ENCODE measurements at places on chromosomes 1 and 21.

- peak; percentile 54 for DNase-seq
Measured at GRCh38 chr1:110084227-110085078, 14.0 kb upstream of the ALX3 start.

GRCh38 chr1:246775531-246776385 is 51.5 kb downstream of the SCCPDH start:
- no peak for DNase-seq

GRCh38 chr1:39787468-39787867 is 1.2 kb downstream of the BMP8B start:
- no peak for DNase-seq

- DNase-seq = peak; percentile 16
Measured at GRCh38 chr1:199678771-199679170, 348.7 kb upstream of the NR5A2 start.

- no peak for DNase-seq
Measured at GRCh38 chr1:61221642-61222041, 139.3 kb downstream of the NFIA start.

GRCh38 chr1:55789466-55789865 is 574.3 kb upstream of the USP24 start:
- peak; percentile 85 for DNase-seq

DNA sequence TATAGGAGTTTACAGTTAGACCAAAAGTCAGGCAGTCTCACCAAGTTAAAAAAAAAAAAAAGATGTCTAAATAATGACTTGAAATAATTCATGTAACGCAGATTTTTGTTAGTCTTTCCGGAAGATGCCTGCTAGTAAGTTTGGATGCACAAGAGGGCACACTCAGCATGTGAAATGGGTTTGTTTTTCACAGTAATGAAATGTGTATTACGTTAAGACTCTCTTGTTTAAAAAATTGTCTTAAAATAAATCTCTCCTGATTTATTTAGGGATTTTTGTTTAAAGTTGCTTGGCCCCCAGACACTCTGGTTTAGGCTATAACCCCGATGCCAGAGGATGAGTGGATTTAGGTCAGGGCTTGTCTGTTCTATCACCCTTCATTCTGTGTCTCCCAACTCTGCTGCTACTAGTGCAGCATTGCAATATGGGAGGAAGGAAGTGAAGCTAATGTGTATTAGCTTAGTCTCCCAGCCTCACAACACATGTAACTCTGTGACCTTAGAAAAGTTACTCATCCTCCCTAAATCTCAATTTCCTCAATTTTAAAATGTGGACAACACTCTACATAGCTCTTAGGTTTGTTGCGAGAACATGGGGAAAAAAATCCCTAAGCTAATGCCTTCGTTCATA is 25.7 kb downstream of the CTH start:
- DNase-seq = no peak

DNA sequence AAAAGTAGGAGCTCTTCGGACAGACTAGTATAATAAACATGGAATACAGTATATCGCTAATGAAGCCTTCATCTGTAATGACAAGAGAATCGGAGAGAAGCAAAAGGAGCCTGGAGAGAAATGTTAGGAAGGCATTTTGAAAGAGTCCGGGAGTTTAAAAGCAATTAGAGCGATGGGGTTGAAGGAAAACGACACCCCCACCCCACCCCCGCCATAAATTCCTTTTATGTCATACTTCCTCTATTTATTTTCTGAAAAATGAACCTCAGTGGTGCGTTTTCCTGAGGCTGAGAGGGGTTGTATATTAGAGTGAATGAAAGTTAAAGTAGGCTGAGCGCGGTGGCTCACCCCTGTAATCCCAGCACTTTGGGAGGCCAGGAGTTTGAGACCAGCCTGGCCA is 635 bp upstream of the APH1A start:
- no peak for DNase-seq

- peak; percentile 38 for DNase-seq
Measured at GRCh38 chr1:22930240-22930912, 42.3 kb downstream of the LACTBL1 start.

DNA sequence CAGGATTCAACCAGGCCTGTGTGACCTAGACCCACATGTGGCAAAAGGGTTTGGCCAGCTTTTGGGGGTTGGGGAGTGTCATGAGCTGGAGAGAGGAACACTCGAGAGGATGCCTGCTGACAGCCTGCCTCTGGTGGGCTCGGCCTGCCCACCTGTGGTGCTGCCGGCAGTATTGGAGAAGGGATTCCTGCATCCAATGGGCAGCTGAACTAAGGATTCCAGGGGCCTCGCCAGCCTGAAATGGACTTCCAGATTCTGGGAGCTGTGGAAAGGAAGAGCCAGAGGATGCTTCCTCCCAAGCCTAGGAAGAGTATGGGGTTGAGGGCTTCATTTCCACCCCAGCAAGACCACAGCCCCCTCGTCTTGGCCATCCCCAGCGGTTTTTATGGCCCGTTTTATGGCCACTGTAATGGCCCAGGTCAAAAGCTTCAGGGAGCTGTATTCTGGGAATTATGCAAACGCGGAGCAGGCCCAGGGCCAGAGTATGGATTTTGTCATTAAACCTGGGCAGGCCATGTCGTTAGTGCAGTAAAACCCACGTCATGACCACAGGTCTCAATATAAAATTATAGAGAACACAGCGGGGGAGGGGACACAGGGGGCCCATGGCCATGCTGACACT is 63.6 kb downstream of the TMEM53 start:
- no peak for DNase-seq

GRCh38 chr1:59928996-59929395 is 2.4 kb upstream of the CYP2J2 start:
- no peak for DNase-seq

DNA sequence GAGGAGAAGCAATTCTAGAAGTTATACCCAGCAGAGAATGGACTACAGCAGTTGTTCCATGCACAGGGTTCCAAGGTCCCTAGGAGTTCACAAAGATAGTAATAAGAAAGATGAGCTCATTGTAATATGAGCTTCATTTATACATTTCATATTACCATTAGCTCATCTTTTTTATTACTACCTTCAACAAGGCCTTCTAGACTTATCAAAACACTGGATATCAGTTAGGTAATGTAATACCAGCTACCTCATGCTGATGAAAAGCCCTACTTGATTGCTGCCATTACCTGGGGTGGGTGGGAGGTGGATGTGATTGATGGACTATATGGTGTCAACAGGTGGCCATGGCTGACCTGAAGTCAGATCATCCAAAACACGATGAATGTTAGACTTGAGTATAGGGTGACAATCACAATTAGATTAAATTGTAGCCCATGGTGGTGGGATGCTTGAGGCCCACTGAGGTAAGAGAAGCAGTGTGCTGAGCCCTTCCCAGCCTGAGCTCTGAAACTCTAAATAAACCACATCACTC is 34.1 kb downstream of the SPATA46 start:
- no peak for DNase-seq

GRCh38 chr1:220294846-220295301 is 22.6 kb upstream of the RAB3GAP2 start:
- peak; percentile 48 for DNase-seq

GRCh38 chr1:3851292-3851691 is 5.7 kb downstream of the CEP104 start:
- no peak for DNase-seq

DNA sequence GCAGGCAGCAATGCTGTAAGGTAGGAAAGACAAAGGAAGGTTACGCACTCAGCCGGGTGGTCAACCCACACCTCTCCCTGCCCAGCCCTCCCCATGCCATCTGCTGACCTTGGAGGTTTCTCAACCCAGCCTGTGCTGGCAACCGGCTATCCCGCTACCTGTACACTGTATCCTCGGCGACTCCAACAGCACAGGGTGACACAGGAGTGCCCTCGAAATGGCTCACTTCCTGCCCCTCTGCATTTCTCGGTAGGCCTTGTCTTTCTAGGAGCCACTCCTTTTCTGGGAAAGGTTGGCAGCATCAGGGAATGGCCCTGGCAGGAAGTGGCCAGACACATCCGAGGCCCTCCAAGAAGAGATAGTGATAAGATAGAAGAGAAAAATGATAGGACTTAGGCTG is 124.0 kb downstream of the PROX1 start:
- DNase-seq = no peak

- no peak for DNase-seq
Measured at GRCh38 chr1:61432616-61433388, 292.1 kb downstream of the TM2D1 start.

DNA sequence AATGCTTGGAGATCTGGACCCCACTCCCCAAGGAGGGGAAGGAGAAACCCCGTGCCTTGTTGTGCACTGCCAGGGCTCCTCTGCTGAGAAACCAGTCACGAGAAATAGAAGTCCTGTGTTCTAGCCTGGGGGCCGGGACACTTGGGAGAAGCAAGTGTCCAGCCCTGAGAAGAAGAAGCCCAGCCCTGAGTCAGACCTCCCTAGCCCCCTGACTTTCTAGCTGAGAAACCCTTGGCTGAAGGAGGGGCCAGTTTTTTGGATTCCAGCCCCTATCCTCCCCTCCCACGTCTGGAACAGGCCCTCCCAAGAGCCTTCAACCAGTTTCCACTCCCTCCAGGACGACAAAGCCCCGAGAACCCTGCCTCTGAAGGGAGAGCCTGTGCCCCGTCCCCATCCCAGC is 100.5 kb downstream of the NAV1 start:
- DNase-seq = no peak

DNA sequence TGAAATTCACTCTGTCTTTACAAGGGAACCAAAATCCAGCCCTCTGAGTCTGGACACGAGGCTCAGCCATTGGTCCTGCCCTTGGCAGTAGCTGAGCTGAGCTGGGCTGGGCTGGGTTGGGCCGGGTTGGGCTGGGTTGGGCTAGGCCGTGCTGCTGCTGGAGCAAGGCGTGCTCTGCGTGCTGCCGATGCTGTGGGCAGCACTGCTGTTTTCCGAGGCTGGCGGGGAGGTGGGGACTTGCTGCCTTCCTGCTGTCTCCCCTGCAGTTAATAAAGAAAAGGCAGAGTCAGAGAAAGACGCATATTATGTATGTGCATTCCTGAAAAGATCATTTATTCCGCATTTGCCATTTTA is 182.9 kb downstream of the CDC7 start:
- DNase-seq = no peak

DNA sequence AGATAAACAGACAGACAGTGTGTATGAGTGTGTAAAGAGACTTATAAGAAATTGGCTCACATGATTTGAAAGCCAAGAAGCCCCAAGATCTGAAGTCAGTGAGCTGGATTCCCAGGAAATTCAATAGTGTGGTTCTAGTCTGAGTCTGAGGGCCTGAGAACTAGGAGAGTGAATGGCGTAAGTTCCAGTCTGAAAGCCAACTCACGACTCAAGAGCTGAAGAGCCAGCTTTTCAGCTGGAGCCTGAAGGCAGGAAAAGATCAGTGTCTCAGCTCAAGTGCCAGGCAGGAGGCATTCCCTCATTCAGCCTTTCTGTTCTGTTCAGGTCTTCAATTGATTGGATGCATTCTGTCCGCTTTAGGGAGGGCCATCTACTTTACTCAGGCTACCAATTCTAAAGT is 257.2 kb downstream of the PLPP3 start:
- DNase-seq = no peak

DNA sequence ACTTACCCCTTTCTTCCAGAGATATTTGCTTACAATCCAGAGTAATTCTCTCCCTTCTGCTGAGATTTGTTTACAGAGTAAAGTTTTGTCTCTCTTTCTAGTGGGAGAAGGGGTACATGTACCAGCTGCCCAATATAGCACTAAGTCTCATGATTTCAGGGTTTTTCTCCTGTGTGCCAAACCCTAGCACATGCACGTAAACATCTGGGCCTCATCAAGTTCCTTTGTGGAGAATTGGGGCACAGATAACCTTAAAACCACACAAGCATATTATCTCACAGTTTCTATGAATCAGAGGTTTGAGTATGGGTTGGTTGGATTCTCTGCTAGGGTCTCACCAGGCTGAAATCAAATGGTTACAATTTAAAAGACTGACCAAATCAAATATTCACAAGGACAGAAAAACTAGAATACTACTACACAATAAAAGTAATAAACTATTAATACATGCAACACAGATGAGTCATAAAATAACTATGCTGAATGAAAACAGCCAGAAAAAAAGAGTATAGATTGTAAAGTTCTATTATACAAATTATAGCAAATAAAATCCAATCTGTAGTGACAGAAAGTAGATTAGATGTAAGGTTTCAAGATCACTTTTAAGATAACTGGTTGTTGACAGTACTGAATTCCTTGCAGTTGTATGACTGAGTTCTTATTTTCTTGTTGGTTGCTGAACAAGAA is 347.4 kb upstream of the PTBP2 start:
- DNase-seq = peak; percentile 52

DNA sequence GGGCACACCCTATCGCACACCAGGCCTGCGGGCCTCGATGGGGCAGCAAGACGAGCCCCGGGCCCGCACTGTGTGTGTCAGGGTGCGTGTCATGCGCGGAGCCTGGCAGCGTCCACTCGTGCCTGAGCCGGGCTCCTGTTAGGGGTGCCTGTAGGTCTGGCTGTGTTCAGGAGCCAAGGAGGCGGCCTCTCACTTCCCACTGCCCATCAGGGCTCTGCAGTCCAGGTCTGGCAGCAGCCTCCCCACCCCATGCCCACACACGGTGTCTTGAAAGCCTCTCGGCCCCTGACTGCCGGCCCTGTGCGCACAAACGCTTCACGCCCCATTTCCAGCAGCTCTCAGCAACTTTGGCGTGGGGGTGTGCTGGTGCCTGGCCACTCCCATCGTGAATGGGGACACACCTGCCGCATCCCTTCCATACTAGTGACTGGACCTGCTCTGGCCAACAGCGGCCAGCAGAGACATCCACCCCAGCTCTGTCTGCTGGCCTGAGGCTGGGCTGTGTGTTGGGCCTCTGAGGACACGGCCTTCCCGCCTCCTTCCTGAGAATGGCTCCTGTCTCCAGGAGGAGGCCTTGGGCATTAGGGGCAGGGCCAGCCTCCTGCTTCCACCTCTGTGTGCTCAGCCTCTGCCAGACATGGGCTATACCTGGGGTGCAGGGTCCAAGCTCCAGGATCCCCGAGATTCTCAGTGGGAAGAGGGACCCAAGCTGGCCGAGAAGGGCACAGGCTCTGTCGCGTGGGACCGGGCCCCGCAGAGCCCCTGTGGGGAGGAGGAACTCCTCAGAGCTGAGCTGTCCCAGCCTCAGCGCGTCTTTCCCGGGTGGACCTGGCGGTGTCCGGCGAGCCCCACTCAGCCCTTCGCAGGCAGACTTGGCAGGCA is 41.8 kb upstream of the ACTRT2 start:
- no peak for DNase-seq

DNA sequence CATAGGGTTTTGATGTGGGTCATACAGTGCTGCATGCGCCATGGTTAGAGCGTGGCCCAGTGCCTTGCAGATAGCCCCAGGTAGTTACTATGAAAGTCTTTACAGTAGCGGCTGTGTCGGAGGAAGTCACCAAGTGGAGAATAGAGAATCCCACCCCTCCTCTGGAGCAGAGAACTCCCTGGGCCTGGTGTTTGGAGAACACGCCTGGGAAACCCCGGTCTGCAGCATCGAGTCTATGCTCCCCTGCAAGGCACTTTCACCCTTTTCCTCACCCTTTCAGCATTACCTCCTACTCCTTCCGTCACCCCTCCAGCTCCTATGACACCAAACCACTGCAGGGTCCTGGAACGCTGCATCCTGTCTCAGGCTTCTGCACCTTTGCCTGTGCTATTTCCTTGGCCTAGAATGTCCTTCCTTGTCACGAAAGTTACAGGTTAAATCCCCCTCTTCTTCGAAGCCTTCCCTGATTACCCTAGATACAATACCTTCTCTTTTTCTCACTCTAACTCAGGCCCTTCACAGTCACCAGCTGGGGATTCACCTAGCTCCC is 2.7 kb upstream of the SLC1A7 start:
- DNase-seq = no peak

Measured in M059J (cell line).